ENCODE measurements at places on chromosomes 7 and 10. TPM values are rescaled to one million over a fixed set of nuclear protein-coding genes. Genes with fewer than 3 reads are reported as not detected.
A peak's percentile ranks its signal among the peaks of the same experiment; 100 is the strongest.

- DNase-seq, result peak; percentile 90
Measured at GRCh38 chr7:152025077-152025936, at the start of gene GALNT11. Gene GALNT11, plus strand, starts transcription at chr7:152025674. Its CDS starts 68,554 bp downstream, at chr7:152094228.

- no peak for DNase-seq
Measured at GRCh38 chr10:6532321-6532720, 47.8 kb downstream of the PRKCQ start.

The SYT15 gene
- total RNA-seq, result 12.7 TPM

The HDAC9 gene
- total RNA-seq, result 22.1 TPM

DNA sequence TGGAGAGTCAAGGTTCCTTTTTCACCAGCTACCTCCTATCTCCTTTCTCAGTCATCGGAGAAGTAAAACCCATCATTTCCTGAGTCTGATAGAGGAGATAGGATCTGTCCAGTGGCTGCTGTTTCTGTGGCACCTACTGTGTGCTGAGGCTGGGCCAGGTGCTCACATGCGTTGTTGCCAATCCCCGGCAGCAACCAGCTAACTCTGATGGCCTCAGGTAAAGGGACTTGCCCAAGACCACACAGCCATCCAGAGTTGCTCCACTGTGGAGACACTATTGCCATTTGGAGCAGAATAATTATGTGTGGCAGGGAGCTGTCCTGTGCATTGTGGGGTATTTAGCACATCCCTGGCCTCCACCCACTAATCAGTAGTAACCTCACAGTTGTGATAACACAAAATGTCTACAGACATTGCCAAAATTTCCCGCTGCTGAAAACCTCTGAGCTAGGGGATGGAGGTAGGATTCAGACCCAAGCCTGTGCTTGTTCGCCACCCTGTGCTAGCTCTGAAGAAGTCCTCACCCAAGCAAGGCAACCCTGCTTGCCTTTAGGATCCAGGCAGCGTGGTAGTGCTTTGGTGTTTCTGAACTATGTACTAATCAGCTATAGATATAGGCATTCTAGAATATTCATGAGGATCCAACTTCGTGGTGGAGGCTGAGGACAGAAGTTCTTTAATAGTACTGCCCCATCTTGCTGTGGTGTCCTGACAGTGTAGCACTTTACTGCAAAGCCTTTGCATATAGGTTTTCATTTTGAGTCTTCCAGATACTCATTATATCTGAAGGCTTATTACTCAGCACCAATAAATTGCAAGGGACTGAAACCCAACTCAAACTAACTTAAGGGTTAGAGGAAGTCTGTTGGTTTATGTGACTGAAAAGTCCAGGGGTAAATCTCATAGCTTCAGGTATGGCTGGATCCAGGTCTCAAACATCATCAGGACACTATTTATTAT, 164.6 kb downstream of the GRK5 start:
- DNase-seq, result no peak

The TAS2R3 gene
- 2.7 TPM for total RNA-seq

GRCh38 chr7:155752756-155753445, 59.4 kb downstream of the SHH start:
- no peak for DNase-seq

GRCh38 chr7:26213807-26214515, 12.4 kb downstream of the CBX3 start:
- no peak for DNase-seq

The NOS3 gene
- total RNA-seq, result 51.7 TPM

- DNase-seq, result no peak
Measured at GRCh38 chr7:37510043-37510634, 61.5 kb upstream of the ELMO1 start.

The NUTM2B gene
- 1.1 TPM for total RNA-seq

DNA sequence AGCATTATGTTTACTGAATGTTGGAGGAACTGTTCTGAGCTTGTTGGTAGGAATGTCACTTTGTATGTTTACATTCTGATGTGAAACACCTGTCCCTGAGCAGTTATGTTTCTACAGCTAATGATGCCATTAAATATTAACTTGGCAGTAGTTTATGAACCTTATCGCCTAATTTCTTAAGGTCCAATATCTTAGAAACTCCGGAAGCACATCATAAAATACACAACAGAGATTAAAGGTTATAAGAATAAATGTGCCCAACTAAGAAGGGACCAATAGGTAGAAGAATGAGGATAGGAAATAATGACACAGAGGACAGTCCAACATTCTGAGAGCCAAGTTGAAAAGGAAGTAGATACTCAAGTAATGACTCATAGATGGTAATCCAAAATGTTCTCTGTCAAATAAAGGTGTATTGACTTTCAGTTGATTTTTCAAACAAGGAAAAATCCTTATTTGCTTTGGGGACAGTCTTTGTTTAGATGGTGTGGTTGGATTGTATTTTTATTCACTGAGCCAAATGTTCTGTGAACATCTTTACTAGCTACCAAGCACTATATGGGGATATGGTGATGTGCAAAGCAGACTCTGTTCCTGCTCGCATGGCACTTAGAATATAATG, 31.9 kb downstream of the LCOR start:
- no peak for DNase-seq

The LRIT1 gene
- not detected for total RNA-seq

- peak; percentile 69 for DNase-seq
Measured at GRCh38 chr10:114631666-114632417, 26.2 kb downstream of the ABLIM1 start.

- DNase-seq, result no peak
Measured at GRCh38 chr7:126440542-126440941, 812.2 kb downstream of the GRM8 start.

The NACAD gene
- 4.2 TPM for total RNA-seq

GRCh38 chr10:72058989-72059842, 29.1 kb downstream of the SPOCK2 start:
- no peak for DNase-seq

DNA sequence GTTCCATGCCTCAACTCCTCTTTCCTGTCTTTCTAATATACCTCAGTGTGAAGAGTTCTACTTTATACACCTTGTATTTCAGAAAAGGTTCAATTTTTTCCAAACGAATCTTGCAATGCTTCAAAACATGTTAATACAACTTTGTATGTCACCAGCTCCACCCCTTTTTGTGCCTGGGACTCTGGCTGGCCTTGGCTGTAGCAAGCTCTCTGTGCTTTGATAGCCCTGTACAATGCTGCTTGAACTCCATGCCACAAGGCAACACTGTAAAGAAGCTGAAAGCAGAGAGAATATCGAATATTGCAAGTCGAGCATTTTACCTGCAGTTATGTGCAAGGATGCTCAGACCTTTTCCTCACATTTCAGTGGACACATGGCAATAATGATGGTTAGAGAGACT, 52.5 kb downstream of the PANK1 start:
- DNase-seq, result no peak

DNA sequence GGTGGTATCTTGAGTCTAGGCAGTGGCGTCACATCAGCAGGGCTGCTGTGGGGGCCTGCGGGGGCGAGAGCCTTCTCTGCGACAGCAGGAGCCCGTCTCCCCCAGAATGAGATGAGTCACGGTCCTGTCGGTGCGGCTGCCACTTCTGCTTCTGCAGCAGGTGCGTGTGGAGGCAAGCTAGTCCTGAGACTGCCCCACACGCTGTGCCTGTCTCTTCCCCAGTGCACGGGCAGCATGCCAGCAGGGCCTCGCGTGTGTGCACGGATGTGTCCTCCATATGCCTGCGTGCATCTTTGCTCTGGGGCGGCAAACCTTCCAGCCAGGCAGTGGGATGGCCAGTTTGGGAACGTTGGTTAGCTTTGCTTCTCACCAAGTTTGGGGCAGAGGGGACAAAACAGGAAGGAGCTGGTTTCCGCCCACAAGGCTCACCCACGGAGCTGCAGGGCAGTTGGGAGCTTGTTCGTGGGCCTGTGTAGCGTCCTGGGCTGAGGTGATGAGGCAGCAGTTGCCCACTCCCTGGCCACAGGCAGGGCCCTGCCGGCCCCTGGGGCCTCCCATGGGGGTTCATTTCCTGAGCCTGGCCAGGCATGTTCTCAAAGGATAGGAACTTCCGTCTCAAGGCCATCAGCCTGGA, 60.8 kb upstream of the PPIF start:
- no peak for DNase-seq

DNA sequence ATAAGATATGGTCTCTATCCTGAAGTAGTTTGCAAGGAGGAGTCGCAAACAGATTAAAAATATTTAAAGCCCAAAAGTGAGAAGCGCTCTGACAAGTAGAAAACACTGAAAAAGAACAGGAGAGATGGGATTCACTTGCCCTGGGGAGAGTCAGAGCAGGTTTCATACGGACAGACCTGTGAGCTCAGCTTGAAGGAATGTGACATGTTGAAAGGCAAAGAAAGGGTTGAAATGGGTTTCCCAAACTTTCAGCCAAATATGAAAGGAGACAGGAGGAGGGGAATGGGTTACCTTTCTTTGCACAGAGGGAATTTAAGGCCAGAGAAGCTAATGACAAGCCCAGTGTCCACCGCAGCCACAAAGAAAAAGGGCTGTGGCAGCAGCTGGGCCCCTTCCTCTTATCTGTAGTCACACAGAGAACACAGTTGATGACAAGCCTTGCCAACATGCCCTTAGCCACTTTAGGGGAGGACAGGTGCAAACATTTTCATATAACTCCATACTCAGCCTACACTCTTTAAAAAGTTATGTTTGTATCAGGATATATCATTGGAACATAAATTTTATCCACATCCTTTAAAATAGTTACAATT, 14.9 kb downstream of the HOXA1 start:
- DNase-seq, result no peak

- DNase-seq, result no peak
Measured at GRCh38 chr10:110897184-110897583, 21.8 kb downstream of the BBIP1 start.

Measured in kidney (tissue), 22 donors.